Posterior cingulate gyrus (tissue), 11 donors: ENCODE measurements at places on chromosomes 11 and 22.

DNA sequence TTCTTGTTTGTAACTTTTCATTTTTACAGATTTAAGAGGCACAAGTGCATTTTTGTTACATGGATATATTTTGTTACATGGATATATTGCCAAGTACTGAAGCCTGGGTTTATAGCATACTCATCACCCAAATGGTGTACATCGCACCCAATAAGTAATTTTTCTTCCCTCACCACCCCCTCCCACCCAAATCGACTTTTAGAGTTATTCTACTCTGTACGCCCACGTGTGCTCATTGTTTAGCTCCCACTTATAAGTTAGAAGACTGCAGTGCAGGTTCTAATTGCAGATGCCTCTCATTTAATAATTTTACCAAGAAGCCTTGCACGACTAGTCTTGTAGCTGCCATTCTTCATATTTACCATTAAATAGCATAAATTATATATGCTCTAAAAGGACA, 20.5 kb upstream of the VWA5A start:
- no peak for DNase-seq

GRCh38 chr22:41813726-41814410, 13.4 kb downstream of the CCDC134 start:
- DNase-seq: no peak

DNA sequence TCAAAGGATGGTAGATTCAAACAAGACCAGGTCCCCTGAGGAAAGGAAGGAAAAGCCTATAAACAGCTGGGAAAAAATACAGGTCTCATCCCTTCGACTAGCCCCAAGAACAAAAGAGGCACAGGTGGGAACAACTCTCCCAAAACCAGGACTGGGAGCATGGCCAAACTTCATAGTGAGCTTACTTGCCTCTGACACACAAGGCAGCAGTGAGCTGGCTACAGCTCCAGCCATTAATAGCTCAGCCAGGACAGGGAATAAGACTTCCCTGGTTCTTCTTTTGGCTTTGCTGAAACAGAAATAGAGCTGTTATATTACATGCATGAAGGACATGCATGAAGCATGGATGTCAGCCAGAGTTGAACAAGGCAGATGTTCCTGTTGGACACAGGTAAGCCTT, at the start of gene OR10A2:
Gene OR10A2, plus strand, starts transcription at position 97 of the 400 bp plus-strand sequence. CDS start 6,698 bp downstream, outside the sequence.
- DNase-seq: no peak

- no peak for DNase-seq
Observed at GRCh38 chr11:86490582-86490981, 115.9 kb downstream of the CCDC81 start.

GRCh38 chr11:85318573-85318972, 308.6 kb downstream of the DLG2 start:
- no peak for DNase-seq

GRCh38 chr11:74696500-74696899, 34.7 kb downstream of the CHRDL2 start:
- DNase-seq: peak; percentile 20

DNA sequence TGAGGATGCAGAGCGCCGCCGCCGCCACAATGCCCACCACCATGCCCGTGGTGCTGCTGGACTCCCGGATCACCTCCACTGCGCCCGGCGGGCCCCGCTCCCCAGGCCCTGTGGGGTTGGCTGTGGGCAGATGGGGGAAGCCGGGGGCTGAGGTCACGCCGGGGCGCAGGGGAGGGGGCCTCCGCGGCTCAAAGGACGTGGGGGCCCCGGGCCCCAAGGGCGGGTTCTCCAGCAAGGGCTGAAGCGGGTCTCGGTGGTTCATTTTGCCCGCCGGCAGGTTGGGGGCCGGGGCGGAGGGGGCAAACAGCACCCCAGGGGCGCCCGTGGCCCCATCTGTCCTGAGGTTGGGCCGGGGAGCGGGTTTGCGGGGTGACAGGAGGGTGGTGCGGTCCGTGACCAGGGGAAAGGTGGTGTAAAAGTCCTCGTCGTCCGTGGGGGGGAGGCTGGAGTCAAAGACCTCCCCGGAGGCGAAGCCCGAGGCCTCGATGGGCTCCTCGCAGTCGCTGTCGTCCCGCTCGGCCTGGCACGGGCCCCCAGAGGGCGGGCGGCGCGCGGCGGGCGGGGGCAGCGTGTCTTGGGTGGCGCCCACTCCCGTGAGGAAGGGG, 16.5 kb downstream of the SLC22A12 start:
- no peak for DNase-seq

DNA sequence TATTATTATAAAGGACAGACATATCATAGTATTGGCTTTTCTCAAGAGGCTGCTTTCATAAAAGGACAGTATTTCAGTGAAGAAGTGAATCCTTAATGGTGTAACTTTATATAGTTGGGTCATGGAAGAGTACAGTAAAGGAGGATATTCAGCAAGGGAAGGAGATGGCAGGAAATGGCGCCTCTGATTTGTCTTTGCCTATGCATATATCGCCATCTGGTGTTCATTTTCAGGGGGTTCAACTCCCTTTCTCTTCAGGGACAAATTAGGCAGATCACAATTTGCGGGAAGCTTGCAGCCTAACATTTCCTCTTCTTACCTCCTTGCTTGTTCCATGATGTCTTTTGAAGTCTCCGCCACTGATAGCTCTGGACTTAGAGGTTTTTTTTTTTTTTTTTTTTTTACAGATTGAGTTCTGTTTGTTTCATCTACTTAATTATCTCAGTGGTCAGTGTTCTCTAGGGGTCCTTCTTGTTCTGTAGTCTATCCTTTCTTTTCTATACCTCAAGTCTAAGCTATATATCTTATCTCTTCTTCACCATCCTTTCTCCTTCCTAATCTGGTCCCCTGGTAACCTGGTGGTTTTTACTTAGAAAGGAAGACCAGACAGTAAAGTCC, 21.8 kb upstream of the RRM1 start:
- DNase-seq: no peak

GRCh38 chr11:56916162-56916561, 72.6 kb upstream of the OR5AK2 start:
- no peak for DNase-seq

- DNase-seq: no peak
Observed at GRCh38 chr11:73291781-73292524, 16.1 kb upstream of the ARHGEF17 start.

GRCh38 chr11:73384872-73385689, 8.9 kb downstream of the RELT start:
- DNase-seq: no peak
